ENCODE measurements at places on chromosomes 2 and 18.

GRCh38 chr2:212926940-212927339, 224.5 kb downstream of the IKZF2 start:
- no peak for DNase-seq

DNA sequence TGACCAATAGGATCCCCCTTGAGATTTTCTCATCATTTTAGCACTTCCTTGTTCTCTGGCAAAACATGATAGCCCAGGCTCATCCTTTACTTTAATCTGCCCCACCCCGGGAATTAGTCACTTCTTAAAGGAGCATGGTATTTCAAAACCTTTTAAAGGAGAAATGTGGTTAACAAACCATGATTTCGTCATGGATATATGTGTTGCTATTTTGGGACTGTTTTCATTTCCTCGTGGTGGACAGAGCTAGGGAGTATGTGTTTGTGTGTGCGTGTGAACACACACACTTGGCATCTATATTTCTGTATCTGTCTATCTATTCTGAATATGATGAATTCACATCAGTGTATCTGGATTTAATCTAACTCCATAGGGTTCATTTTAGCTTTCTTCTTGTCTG, 128.1 kb downstream of the BIRC6 start:
- DNase-seq = no peak

DNA sequence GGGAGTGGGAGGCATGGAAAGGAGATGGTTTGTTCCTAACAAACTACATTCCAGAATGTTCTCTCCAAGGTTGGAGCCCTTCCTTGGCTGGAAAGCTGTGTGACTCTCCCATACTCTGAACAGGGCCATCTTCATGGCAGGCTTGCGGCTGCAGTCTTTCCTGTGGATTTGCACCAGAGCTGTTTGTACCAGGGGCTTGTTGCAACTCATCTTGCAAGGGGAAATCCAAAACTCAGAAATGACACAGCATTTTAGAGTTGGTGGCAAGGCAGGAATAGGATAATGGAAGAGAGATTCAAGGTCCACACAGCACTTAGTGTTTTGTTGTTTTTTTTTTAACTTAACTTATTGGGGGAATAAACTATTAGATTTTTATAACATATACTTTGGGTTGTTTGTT, 73.7 kb upstream of the ZNF516 start:
- no peak for DNase-seq

GRCh38 chr18:79610461-79611039, 69.1 kb upstream of the CTDP1 start:
- no peak for DNase-seq

DNA sequence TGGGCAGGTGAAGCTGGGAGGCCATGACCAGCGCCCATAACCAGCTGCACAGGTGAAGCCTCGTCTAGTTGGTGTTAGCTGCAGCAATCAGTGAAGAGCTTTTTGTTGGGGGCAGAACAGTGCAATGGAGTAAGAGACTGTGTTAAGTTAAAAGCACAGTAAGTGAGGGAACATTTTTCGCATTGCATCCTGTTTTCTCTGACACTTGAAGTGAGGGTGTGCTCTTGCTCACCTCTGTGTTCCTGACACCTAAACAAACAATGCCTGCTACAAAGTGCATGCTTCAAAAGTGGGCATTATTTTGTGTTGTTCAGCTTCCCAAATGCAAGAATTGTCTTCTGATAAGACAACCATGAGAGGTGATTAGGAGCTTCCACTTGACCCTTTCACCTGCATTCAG, 324.0 kb upstream of the ACVR2A start:
- no peak for DNase-seq

DNA sequence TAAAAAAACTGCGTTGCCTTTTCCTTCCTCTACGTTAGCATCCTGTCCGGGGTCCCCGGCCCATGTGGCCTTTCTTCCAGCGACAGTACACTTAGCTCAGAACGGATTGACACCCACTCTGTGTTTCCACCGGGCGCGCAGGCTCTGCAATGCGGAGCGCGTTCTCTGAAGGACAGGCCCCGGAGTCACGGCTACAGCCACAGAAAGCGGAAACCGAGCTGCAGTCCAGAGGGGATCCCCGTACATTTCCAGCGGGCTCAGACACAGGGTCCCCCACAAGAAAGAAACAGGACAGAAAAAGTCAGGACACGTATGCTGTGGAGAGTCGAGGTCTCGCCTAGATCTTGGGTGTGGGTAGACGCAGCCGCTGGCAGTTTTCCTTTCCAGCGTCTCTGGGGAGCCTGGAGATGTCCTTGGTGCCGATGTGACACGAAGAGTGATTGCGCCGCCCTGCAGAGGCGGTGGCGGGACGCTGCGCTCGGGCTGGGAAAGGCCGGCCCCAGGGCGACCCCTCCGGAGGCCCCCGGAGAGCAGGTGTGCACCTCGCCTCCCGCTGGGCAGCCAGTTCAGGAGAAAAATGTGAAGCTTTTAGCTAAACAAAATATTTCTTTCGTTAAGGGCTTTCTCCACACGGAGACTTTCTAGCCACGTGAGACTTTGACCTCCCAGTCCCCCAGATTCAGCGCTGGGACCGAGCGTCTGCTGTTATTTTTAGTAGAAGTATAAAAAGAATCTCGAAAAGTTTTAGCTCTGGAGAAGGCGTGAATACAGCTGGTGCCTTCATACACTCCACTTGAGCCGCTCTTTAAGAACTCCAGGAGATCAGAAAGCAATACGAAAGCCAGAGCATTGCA, 1.3 kb upstream of the ACKR3 start:
- peak; percentile 62 for DNase-seq

GRCh38 chr2:100425107-100425506, 7.6 kb upstream of the CHST10 start:
- DNase-seq = no peak

- DNase-seq = no peak
Measured at GRCh38 chr2:135317375-135317774, 213.6 kb downstream of the ZRANB3 start.

DNA sequence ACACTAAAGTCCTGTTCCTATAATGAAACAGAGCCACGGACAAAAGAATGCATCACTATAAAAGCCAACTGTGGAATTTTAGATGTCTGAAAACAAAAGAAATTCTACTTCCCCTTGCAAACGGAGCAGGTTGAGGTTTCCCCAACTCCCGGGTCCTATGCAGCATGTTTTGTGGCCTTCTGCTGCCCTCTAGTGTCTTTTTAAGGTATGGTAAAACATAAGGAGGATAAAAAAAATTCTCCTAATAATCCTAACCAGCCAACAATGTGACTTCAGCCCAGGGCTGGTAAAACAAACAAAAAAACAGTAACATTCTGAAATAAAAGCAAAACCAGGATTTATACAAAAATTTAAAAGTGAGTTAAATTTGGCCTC, 539.5 kb downstream of the NRXN1 start:
- DNase-seq = no peak

- DNase-seq = no peak
Measured at GRCh38 chr2:239666855-239667376, 266.1 kb upstream of the HDAC4 start.

DNA sequence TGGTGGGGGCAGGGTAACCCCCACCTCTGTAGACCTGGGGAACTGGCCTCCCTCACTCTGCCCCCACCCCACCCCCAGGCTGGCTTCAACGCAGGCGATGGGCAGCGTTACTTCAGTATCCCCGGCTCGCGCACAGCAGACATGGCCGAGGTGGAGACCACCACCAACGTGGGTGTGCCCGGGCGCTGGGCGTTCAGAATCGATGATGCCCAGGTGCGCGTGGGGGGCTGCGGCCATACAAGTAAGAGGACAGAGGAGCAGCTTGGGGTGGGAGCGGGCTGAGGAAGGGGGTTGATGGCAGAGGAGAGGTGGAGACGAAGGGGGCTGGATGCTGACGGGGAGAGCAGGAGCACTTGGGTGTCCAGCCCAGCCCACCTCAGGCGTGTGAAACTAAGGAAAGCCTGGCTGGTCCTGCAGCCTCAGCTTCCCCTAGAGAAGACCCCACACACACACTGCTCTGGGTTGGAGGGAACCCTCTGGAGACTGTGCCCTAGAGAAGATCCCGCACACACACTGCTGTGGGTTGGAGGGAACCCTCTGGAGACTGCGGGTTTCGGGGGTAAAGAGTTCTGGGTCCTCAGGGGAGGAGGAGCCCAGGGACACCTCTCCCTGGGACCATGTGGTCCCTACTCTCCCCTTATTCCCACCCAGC, 36.2 kb downstream of the SNED1 start:
- no peak for DNase-seq

- DNase-seq = peak; percentile 25
Measured at GRCh38 chr2:42086500-42086953, 38.7 kb downstream of the PKDCC start.

DNA sequence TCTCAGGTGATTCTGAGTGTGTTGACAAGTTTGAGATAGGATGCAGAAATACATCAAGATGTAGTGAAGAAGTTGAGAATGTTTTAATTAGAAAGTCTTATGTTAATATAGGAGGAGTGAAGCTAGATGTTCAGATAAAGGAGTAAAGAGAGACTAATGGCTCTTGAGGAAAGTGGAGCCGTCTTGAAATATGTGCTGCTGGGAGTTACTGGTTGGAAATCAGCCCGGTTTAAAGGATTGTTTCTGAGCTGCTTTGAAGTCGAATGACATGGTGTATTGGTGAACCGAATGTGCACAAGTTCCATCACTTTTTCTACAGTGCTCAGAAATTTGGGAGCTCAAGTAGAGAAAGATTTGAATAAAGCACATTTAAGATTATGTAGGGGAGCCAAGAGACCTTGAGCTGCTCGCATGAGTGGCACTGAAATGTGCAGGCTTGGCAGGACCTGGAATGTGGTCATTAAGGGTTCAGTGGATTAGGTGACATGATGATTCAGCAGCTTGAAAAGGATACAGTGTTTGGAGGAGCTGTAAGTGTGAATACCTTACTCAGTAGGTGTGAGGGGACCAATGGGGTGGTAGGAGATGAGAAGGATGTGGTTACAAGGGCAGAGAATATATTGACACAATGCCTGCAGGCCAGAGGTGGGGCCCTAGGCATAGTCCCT, 68.6 kb downstream of the CAB39 start:
- peak; percentile 33 for DNase-seq

DNA sequence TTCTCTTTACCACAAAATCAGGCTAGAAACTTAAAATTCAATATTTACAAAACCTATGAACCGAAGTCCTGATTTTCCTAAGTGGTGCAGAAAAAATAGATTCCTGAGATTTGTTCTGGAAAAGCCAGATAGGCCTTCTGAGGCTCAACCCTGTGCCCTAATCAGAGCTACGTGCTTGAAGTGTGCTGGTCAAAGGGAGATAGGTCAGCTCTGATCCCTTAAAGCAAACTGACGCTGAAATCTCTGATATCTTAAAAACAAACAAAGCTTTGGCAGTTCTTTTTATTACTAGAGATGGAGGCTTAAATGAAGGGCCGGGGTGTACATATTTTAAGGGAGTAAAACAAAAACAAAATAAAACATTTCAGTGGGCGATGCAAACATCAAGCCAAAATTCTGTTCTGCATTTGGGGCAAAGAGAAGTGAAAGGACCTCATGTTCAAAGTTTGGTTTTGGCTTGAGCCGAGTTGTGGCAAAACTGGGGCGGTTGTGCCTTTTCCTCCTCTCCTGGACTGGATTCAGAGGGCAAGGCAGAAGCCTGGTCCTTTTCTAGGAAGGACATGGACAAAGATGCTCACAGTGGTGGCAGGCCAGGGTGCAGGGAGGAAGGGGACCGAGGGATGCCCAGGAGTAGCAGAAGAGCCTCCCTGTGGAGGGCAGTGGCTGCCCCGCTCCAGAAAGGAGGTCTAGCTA, 295.0 kb downstream of the CDCA7 start:
- no peak for DNase-seq

- no peak for DNase-seq
Measured at GRCh38 chr2:56589835-56590234, 406.0 kb downstream of the CCDC85A start.

- no peak for DNase-seq
Measured at GRCh38 chr2:121099329-121100290, 185.4 kb downstream of the TFCP2L1 start.

DNA sequence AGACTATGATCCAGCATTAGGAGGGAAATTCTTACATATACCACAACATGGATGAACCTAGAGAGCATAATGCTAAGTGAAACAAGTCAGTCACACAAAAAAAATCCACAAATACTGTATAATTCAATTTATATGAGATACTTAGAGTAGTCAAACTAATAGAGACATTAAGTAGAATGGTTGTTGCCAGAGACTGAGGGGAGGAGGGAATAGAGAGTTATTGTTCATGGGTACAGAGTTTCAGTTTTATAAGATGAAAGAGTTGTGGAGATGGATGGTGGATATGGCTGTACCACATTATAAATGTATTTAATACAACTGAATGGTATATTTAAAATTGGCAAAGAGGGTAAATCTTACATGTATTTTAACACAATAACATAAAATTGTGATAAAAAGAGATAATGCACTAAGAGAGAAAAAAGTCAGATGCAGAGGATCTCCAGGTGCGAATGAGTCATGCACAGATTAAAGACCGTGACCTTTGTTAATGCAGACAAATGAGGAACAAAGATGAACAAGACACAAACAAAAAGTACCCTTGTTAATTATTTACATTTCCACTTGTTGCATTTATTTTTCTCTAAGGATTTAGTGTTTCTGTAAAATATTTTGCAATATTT, 541.7 kb upstream of the MEX3C start:
- no peak for DNase-seq

DNA sequence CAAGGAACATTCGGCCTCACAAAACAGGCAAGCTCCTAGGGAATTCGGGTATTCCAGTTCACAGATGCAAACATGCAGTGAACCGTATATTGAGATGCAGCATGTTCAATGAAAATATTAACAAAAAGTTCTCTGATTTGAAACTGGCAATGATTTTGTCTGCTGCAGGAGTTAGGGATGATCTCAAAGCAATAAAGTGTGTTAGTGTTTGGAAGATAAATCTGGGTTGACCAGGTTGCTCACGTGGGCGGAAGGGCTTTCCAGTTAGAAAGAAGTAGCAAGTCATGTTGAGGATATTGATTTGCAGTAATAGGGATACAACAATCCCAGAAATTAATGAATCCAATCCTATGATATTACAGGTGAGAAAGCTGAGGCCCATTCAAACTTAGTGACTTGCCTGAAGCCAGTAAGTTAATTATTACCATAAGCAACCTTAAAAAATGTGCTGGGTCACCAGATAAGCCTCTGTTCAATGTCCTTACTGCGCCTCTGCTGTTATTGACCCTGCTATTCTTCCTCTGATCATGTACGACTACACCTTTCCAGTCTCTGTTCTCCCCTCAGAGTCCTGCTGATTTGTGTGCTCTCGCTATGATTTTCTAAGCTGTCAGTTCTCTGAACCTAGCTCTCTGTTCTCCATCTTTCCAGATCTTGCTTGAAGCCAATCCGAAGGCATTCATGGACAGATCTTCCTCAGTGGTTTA, 370.8 kb downstream of the DSEL start:
- DNase-seq = no peak

DNA sequence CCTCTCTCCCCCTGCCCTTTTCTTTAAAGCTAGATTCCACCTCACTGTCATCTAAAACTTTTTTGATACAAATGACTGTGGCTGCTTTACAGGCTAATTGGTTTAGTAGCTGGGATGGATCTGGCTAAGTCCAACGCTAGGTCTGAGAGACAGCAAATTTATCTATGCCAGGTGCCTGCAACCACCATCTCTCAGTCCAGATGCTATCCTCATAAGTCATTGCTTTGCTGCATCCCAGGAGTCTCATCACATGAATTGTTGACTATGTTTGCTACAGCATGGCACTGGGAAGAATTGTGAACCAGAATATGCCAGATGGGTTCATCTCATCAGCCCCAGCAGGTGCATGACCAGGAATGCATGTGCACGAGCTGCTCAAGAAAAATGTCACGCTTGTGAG, 100.0 kb upstream of the PID1 start:
- DNase-seq = no peak

Data from activated naive CD8-positive, alpha-beta T cell treated with anti-CD3 and anti-CD28 coated beads for 36 hours (primary cell).